ENCODE measurements at places on chromosomes 12 and 14.

DNA sequence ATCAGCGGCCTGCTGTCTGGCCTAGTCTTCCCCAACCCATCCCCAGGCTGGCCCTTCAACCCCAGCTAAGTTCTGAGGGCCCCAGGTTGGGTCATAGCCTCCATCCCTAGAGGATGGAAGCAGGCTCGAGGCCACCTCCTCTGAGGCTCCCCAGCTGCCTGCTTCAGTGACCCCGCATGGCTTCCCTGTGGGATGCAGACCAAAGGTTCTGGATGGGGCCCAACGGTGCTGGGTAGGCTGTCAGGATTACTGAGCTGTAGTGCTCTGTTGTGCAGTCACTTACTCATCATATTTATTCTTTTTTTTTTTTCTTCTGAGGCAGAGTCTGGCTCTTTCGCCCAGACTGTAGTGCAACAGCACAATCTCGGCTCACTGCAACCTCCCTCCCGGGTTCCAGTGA, 92.0 kb downstream of the IRF2BPL start:
- DNase-seq, result no peak

DNA sequence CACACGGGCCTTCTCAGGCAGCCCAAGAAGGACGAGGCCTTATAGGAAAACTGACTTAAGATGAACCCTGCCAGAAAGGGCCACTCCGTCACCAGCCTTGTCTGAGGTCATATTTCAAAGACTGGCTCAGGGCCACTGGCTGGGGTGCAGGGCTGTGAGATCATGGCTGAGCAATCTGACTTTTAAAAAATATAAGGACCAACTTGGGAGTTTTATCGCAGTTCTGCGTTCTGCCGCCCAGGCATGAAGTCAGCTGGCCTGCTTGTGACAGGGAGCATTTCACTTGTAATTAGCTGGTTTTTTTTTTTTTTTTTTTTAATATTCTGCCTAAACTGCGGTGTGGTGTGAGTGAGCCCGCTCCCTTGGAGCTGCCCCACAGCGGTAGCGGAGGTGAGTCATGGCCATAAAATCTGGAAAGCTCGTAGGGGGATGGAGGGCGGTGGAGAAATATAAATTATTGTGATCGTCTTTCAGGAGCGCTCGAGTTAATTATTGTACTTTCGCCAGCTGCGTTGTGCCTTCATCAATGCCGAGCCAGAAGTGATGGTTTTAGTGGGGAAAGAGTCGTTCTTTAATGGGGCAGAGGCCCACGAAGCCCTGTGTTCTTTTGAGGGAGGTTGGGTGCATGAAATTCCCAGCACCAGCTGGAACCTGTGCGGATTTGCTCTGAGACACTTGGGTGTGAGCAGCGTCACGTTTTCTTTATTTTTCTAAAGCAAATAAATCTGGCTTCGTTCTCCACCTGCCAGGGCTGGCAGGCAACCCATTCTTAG, 231.9 kb downstream of the C12orf75 start:
- DNase-seq, result no peak

DNA sequence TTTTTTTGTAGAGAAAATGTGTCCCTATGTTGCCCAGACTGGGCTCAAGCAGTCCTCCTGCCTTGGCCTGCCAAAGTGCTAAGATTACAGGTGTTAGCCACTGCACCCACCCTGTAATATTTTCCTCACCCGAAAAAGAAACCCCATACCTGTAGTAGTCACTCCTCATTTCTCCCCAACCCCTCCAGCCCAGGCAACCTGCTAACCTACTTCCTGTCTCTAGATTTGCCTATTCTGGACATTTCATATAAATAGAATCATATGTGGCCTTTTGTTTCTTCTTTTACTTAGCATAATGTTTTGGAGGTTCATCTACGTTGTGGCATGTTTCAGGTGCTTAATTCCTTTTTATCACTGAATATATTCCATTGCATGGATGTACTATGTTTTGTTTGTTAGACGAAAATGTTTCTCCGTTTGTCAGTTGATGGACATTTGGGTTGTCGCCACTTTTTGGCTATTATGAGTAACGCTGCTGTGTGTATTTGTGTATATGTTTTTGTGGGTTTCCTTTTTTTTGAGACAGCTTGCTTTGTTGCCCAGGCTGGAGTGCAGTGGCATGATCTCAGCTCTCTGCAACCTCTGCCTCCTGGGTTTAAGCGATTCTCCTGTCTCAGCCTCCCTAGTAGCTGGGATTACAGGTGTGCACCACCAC, 6.2 kb downstream of the ANKRD13A start:
- DNase-seq, result no peak

GRCh38 chr12:6336079-6336888, 5.6 kb downstream of the TNFRSF1A start:
- peak; percentile 89 for DNase-seq
